ENCODE measurements at places on chromosomes 1 and 21.

DNA sequence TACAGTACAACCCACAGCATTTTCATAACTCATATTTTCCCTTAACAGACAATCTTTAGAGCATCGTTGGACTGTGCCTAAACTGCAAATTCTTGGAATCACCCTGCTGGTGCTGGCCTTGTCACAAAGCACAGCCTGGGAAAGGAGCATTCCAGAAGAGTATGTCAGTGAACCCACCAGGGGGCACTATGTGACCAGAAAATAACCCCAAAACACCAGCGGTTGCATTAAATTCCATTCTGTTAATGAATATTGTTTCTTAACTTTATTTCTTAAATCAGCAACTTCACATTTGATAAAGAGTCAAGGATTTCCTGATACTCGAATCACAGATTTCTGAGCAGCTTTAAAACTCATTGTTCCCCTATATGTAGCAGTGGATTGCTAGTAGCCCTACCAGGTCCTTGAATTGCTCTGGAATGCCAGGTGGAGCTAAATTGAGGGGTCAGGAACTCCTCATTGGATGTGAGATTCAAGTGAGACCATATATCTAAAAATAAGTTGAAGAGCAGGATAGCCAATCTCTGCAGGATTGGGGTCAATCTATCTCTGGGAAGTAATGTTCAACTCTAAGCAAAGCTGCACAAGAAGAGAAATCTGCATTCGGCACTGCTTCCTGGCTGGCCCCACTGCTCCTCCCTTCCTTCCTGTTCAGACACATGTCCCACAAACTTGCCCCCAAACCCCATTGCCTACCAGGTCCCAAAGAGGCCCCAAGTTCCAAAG, 12.7 kb upstream of the RAB4A start:
- peak; percentile 79 for DNase-seq

GRCh38 chr1:88321706-88322105, 362.4 kb upstream of the PKN2 start:
- no peak for DNase-seq

GRCh38 chr1:183234660-183235476, 48.8 kb downstream of the LAMC2 start:
- no peak for DNase-seq

GRCh38 chr1:224867715-224868114, 61.8 kb upstream of the DNAH14 start:
- DNase-seq = no peak

DNA sequence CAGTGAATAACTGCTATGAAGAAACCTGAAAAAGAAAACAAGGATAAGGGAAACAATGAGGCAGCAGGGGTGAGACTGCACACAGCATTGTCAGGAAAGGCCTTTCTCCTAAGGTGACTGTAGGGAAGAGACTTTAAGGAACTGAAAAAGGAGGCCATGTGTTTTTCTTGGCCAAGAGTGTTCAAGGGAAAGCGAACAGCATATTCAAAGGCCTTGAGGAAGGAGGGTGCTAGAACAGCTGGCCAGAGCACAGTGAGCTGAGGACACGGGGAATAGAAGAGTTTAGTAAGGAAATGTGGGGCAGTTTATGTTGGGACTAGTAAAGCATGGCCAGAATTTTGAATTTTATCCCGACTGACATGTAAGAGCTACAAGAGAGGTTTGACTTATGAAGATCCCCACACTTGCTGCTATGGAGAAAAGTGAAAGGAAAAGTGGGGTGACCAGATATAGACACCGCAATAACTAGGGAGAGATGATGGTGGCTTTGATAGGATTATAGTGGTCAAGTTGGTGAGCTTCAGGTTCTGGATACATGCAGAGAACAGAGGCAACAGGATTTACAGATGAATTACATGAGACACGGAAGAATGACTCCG, 1.4 kb downstream of the RWDD2B start:
- peak; percentile 8 for DNase-seq
